ENCODE measurements at places on chromosomes 16 and 17.

GRCh38 chr17:55833306-55833705 lies 82.5 kb downstream of the PCTP start:
- DNase-seq, result no peak

GRCh38 chr17:42894283-42895184 lies 6.1 kb upstream of the G6PC1 start:
- no peak for DNase-seq

DNA sequence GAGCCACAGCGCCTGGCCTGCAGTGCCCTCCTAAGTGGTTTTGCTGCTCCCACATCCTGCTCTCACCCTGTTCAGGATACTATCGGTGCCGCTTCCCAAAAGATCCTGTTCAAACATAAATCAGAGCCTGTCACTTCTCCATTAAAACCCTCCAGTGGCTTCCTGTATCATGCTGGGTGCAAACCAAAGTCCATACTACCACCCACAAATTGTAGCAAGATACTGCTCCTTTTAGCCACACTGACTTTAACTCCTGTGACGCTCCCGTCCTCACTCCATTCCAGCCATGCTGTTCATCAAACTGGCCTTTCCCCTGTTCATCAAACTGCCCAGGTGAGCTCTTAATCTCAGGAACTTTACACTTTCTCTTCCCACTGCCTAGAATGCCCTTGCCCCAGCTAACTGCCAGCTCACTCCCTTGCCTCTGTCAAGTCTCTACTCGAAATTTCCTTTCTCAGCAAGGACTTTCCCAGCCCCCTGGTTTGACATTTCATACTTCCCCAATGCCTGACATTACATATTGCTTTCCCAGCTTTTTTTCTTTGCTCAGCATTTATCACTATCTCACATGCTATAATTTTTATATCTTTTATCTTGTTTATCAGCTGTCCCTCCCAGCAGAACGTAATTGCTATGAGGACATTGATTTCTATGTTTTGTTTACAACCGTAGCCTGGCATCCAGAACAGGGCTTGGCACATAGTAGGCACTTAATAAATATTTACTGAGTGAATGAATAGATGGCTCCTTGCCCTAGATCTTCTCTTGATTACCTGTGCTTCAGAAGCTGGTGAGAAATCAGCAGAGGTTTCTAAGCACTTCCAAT lies 44.3 kb upstream of the SMURF2 start:
- DNase-seq, result no peak

DNA sequence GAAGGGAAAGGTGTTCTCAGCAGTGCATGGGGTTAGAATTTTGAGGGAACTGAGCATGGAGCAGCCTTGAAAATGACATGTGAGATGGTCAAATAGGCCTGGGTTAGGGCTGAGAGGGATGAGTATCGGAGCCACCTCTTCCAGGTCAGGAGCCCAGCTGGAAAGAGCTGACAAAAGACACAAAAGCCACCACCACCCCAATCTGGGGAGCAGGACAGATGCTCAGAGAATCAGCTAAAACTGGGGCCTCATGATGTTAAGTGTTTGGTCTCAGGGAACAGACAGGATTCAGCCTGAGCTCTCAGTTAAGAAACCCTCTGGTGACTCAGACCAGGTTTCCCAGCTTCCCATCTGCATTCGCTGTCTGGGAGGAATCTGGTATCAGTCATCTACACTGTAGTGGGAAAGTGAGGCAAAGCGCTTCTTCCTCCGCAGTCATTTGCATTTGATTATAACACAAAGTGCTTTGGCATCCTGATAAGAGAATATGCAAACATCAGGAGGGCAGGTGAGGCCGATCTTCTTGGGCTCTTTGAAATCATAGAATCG lies 2.6 kb downstream of the WNT9B start:
- DNase-seq, result no peak

DNA sequence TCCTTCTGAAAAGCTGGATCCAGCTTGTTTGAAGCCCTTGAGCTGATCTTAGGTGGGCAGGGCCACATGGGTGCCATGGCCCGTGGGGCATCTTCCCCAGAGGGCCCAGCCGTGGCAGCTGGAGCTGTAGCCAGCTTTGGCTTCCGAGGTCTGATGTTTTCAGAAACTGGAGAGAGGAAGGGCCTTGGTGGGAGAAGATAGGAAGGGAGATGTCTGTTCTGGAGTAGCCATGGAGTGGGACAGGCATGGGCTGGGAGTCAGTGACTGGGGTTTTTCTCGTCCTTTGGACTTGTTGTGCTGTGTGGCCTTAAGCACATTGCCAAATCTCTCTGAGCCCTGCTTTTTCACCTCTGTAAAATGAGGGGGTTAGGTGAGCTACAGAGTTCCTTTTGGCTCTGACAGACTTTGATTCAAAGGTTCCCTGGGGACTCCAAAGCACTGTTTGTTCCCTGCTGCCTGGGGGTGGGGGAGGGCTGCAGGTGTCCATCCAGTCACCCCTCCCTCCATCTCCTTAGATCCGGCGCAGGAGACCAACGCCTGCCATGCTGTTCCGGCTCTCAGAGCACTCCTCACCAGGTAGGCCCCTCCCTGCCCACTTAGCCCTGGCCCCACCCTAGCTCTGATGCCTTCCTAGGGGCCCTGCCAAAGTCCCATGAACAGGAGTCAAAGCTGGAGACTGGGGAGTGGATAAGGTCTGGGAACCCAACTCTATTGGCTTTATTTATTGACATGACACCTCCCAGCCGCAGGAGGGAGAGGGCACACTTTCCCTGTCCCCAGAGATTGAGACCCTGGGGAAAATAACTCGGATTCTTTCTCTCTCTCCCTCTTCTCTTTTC lies 2.1 kb downstream of the PPP1R1B start:
- DNase-seq, result no peak

DNA sequence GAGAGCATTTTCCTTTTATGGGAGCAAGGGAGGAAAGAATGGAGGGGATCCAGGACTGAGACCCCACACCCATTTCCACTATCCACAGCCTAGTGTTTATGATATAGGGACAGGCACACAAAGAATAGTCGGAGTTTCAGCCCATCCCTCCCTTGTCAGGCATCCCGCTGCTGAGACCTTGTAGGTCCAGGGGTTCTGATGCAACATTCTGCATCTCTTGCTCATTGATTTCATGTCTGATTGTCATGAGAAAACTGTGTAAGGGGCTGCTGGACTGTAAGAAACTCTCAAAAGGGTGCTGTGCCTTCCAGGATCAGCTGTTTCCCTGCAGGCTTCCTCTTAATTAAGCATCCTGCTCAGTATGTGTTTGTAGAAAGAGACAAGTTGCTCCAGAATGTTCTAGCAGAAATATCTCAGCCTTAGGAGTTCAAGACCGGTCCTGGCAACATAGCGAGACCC lies 5.3 kb upstream of the POLR3E start:
- no peak for DNase-seq

DNA sequence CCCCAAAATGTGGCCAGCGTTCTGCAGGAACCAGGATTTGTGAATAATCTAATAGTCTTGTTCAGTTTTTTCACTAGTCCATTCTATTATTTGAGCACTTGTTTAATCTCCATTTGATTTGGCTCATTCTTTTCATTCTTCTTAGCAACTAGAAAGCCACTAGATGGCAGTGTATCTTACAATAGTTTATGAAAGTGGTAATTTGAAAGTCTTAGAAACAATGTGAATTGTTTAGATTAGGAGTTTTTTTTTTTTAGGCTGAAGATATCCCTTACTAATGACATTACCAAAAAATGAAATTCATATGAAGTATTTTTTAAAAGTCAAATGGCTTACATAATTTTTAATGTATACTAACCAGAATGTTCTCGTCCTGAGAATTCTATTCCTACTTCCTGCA lies 6.7 kb downstream of the ERI2 start:
- no peak for DNase-seq

DNA sequence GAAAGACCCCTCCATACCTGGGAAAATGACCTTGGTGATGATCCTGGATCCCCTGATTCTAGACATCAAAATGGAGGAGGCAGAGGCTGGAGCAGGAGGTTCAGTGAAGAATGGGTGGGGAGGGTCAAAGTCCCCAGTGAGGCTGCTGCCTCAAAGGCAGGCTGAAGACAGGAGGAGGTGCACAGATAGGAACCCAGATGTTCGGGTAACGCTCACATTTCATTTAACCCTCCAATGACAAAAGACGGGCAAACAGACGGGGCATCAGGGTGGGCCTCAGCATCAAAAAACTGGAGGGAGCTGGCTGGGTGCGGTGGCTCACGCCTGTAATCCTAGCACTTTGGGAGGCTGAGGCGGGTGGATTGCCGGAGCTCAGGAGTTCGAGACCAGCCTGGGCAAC lies at the start of gene ANKRD40CL:
ANKRD40CL (minus strand) TSS at position 73 of the 400 bp plus-strand sequence. CDS start 605 bp downstream, outside the sequence.
- no peak for DNase-seq

DNA sequence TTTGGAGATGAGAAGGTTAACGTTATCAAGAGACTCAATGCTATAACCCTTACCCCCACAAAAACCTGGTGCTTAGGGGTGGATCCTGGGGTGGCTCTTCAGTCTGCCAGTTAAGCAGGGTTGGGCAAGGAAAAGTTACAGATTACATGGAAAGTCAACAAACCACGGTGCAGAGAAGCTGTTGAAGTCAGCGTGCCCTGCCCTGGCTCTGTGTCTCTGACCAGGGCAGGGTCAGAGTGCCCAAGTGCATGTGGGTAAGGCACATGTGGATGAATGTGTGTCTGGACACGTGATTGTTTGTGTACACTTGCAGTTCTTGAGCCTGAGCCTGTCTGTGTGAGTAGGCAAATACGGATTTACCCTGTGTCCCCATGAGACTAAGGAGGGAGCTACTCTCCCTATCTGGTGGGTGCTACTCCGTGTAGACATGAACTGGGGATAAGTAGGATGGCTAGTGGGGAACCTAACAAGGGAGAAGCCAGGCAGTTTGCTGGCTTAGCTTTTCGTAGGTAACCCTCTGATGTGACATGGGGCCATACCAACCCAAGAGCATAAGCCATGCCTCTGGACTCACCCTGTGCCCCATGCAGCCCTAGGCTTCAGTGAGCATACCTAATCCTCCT lies 5.5 kb downstream of the IGFBP4 start:
- DNase-seq, result no peak

DNA sequence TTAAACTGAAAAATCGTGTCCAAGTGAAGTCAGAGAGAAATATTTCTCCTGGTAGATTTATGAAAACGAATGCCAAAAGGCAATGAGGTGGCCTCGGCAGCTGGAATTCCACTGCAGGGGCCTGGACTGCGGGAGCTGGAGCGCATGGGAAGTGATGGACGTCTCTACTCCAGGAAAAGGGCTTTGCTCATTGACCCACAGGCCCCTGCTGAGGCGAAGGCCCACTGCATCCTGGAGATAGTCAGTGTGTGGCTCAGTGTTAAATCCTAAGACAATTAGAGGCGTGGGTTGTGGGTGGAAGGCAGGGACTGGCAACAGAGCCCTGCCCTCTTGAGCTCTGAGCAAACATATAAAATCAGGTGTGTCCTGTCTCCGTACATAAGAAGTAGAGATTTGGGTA lies 191.4 kb downstream of the SLC39A11 start:
- no peak for DNase-seq

DNA sequence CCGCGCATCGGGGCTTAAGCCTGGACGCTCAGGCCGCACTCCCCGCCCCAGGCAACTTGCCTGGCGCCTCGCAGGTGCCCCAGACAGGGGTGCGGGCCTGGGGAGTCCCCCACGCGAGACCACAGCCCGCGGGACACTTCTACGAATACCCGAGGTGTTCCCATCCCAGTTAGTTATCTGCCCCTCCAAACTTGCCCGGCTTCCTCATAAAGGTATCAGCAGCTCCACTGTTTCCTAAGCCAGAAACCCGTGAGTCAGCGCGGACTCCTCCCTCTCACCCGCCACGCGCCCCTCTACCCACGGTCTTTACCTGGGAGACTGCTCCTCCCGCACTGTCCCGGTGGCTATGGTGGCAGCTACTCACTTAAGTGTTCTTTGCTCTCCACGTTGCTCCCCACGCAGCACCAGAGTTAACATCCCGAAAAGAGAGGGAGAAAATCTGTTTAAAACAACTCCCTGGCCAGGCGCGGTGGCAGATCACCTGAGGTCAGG lies 1.0 kb upstream of the CREBBP start:
- DNase-seq, result no peak

DNA sequence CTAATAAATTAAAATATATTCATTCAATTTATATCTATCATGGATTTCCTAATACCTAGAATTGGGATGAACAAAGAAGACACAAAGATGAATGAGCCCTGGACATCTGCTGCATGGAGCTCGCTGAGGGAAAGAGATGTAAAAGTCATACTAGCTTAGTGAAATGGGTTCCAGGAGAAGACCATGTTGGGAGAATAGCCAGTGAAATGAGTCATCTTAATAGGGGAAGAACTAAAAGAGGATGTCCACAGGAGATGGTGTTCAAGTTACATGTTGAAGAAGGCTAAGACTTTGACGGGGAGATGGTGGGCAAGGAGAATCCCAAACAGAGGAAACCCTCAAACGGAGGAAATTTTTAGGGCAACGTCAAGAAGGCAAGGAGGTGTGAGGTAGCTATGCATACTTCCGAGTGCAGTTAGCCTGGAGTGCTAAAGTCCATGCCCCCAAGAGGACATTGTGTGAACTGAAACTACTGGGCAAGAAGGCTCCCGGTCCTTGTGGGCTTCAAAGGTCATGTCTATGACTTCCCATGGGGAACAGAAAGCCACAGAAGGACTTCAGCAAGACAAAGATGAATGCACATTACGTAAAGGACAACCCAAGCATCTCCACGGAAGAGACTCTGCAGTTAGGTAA lies 220.5 kb upstream of the CDH11 start:
- no peak for DNase-seq

- no peak for DNase-seq
Measured at GRCh38 chr17:64128787-64129514, 993 bp downstream of the ERN1 start.

DNA sequence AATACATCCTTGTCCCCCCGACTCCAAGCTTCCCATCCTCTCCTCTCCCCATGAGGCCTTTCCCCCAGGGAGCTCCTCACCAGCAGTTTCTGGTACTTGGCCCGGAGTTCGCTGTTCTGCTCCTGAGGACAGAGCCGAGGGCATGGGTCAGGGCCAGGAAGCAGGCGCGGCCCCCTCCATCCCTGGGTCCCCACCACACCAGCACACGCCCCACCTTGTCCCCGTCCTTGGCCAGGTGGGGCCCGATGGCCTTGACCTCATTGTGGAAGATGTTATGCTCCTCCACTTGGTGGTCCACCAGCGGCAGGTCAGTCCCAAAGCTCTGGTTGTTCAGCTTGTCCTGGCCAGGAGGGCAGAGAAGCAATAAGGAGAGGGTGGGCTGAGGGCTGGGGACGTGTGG lies 36.2 kb downstream of the PPL start:
- DNase-seq, result no peak

DNA sequence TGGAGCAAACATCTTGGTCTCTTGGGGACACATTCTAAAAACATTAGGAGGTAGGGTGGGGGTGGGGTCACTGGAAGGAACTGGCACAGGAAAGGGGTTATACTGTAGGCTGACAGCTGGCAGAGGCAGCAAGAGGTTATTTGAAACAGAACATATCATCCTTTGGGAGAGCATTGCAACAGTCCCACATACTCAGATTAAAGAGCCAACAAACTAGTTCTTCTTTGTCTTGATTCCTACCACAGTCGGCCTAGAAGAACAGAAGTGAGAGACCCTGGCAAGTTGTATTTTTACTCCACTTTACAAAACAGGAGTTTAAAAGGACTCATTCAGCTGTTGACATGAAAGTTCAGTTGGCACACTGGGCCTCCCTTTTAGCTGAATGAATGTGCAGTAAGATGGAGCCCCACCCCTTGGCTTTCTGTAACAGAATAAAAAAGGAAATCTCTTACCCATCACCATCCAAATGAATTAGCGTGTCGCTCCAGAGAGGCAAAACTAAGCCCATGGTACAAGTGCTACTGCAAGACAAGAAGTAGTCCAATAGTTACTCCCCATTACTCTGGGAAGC lies 54.6 kb upstream of the CORO6 start:
- DNase-seq, result no peak

GRCh38 chr17:44906010-44906646 lies 6.9 kb upstream of the EFTUD2 start:
- no peak for DNase-seq
